ENCODE measurements at places on chromosomes 2 and 18.

DNA sequence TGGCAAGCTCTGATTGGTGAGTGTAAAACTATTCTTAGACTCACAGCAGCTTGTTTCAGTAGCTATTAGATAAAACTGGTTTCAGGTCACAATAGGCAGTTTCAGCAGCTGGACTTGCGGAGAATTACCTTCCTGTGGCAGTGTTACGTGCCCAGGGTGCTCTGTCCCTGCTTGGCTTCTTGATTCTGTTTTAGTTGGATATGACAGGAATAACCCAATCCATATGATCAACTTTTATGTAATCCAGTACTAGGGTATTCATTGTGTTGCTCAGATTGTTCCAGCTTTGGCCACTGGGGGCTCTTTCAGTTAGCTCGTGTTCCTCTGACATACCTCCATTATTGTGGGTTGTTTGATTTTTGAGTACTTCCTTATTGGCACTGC lies 43.1 kb downstream of the INPP4A start:
- no peak for DNase-seq

DNA sequence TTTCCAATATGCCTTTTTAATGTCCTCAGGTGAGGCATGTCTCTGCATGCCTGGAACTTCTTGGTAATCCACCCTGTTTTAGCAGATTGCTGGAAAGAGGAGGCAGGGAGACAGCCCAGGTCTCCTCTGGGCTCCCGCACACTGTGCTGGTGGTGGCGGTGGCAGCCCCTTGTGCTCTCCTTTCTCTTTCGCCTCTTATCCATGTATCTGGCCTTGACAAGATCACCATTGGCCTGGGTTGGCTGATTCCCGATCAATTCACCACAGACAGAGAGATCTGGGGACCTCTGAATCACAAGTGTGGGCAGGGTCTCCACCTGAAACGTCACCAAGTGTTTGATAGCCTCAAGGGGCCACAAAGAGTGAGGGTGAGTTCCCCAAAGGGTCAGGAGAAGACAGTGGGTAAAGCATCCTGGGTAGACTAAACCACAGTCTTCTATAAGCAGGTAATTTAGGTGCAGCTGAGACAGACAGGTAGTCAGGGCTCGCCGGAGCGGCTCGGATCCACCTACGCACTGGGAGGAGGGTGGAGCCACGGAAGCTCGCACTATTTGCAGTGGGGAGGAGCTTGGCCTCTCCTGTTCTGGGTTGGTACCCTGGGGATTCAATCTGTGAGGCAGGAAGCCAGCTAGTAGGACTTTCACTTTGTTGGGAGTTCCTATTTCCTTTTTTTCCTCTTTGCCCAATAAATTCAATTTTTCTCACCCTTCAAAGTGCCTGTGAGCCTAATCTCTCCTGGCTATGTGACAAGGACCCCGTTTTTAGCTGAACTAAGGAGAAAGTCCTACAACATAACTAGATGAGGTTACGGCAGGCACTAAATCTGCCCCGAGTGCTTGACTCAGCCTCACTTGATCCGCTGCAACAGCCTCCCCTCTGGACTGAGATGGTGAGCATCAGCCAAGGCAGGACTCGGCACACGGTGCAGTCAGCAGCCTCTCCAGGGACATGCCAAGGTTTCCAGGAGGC lies 57.6 kb downstream of the SLC4A3 start:
- DNase-seq, result no peak

DNA sequence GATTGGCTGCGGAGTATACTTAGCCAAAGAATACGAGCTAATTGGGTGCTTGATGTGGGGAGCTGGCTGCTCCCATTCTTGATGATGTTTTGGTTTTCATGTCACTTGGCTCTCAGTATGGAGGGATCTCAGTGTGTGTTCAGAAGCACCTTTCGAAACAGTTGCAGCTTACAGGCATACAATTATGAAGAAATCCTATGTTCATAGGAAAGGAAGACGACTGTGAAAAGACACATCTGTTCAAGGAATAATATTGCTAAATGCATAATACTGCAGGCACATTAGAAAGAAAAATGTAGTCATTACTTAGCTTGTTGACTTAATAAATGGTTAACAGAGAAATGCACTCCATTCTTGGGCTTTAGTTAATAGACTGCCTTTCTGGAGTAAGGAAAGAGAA lies 4.1 kb downstream of the LRRC30 start:
- DNase-seq, result no peak

DNA sequence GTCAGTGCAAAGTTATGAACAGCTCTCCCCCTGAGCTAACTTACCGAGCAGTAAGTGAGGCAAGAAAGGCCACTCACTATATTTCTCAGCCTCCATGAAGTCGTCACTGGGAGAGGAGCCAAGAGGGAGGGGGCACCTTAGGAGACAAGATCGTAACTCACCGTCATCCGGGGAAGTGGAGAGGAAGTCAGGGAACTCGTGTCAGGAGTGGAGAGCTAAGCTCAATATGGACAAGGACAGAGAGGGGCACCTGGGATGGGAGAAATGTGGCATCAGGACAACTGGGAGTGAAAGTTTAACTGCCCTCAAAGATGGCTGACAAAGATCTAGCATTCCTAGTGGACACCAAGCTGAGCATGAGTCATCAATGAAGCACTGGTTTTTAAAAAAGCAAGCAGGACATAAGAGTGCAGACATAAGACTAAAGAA lies 37.1 kb downstream of the BCL11A start:
- no peak for DNase-seq

GRCh38 chr18:75162467-75162866 lies 46.5 kb downstream of the PTGR3 start:
- DNase-seq, result no peak

DNA sequence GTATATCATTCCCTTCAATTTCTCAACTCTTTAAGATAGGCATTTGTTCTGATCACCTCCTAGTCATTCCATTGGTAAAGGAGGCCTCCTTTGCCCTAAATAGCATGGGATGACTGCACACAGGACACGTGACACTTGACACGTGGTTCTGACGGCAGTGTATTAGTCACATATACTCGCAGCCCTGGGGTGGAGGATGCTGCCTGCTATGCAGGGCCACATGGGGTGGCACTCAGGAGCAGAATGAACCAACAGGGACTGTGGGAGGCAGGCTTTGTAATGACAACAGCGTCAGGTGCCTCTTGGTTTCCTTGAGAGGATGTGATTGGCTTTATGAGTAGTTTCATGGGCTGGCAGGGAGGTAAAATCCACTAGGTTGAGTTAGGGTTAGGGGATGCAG lies 9.3 kb upstream of the KCNS3 start:
- no peak for DNase-seq

- peak; percentile 86 for DNase-seq
These were observed 688 bp downstream of the CDH20 start for GRCh38 chr18:61333746-61334490.

- DNase-seq, result no peak
These were observed 454.2 kb upstream of the TNP1 start for GRCh38 chr2:217314021-217314460.

DNA sequence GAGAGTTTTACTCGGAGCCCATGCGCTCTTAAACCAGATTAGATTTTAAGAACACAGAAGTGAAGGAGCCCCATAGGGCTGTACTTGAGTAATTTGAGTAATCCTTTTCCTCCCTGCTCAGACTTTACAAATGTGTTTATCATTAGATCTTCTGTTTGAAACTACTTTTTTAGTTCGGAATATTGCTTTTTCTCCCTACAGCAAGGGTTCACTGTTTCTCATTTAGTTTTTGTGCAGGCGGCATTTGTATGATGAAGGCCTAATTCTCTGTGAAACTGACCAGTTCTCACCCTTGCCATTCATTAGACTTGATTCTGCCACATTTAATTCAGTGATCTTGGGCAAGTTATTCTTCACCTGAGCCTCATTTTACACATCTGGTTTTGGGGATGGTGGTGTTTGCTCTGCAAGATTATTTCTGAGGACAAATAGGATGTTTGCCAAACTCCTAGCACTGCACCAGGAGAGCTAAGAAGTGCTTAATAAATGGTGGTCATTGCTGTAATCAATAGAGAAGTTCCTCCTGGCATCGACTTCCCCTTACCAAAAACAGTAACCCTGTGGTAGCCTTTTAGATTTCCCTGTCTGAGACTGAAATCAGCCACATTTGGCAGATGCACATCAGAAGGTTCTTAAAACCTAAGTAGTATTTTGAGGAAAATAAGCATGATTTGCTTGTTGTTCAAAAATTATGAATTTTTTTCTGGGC lies 2.2 kb downstream of the B3GNT2 start:
- DNase-seq, result no peak

DNA sequence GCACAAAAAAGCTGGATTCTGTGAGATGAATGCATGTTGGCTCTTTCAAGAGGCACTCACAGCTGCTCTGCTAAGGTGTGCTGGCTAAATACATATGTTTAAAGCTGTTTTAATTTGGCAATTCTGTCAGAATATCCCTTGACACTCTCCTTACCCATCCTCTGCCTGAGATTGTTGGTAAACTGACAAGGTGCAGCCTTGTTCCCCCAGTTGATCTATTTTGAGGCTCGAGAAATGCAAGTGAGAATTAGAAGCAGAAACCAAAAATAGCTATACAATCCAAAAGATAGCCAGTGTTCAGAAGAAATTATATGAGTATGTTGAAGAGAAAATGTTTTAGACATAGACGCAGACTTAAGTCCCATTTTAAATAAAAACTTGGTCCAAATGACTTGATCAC lies 971.7 kb upstream of the GYPC start:
- DNase-seq, result no peak

DNA sequence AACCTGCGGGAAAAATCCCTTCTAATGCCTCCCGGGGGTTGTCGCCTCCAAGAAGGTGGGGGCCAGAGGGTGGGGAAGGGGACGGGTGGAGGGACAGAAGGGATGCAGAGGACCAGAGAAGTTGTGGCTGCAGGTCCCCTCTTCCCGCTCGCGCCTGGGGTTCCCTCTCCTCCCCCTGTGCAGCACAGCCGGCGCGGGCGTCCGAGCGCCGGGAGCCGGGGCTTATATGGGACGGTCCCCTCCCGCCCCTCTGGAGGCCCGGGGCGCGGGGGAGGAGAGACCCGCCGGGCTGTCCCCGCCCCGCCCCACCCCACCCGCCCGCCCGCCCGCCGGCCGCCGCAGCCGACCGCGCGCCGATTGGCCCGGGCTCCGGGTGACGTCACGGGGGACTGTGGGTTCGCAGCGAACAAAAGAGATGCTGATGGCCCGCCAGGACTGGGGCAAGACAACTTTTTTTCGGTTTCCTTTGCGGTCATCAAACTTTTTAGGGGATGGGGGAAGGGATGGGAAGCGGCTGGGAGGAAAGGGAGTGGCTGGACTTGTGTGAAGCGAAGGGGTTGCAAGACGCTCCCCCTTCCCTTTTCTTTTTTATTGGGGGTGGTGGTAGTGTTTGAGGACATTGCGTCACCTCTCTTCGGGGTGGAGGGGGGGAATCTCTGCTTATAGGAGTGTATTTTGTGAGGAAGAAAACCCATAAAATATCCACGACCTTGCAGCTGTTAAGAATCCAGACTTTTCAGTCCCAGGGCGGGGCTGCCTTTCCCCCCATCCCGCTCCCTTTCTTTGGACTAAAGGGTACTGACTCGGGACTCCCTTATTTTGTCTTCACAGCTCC lies at the start of gene FN1:
Gene FN1, minus strand, starts transcription at position 199 of the 835 bp plus-strand sequence. CDS start 266 bp downstream, outside the sequence.
- DNase-seq, result peak; percentile 79

DNA sequence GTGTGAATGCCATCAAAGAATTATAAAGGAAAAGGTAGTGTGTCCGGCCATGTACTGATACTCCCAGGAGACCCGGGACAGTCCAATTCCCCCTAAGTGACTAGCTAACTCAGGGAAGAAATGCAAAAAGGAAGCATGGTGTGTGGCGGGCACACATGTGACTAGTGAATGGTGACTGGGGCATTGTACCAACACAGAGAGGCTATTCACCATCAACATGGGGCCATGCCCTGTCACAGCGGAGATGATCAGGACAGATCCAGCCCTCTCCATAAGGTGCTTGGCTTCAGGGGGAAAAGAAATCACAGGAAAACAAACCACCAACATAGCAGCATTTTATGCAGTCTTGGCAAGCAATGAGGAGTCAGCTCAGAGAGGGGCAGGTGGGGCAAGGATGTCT lies 34.3 kb downstream of the FAM168B start:
- no peak for DNase-seq

DNA sequence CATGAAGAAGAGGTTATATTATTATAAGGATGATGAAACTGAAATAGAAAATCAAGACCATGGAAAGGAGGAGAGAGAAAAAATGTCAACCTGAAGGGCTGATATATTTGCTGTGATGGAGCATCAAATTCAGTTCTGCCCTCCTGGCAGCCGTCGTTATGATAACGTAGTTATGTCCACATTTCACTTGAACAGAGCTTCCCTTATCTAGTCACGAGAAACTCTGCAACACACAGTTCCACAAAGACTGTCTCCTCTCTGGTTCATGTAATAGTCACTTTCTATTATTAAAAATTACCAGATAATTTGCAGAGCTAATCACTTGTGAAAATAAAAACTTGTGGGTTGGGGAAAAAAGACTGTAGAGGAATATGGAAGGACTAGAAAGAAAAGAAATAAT lies 19.5 kb upstream of the RBMS1 start:
- no peak for DNase-seq

DNA sequence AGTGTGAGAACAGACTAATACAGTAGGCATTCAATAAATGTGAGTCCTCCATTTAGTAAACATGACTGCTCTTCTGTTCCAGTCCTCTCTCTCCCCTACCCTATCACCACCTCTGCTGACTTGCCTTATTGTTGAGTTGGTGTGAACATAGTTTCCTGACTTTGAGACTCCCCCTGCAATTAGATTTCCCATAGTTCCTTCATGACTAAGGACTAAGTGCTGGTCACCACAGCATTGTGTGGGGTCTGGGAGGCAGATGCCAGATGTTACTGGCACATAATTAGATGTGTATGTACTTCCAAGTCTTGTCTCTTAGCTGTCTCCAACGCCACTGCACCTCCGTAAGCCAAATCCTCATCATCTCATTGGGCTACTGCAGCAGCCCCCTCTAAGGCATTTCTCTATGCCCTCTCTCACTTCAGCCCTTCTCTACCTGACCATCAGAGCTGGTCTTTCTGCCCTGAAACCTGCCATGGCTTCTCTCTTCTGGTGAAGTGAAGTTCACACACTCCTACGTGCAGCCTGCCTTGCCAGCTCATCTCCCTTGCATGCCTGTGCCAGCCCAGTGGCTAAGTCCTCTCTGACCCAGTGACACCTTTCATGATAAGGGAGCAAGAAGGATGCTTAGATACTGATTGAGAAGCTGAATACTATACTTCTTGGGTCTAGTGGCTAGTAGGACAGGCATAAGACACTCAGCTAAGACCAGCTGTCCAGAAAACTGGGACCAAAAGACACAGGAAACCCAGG lies 81.6 kb upstream of the ALPP start:
- no peak for DNase-seq
